Panc1 (cell line): ENCODE measurements at places on chromosomes 1 and 21. TPM values are rescaled to one million over a fixed set of nuclear protein-coding genes. Genes with fewer than 3 reads are reported as not detected.
A peak's percentile ranks its signal among the peaks of the same experiment; 100 is the strongest.

- H3K4me1 ChIP-seq, result peaks cover 14% of the 10 kb centered on the region
- no peak for DNase-seq
- no peaks in the 10 kb centered on the region for H3K27me3 ChIP-seq
- H3K4me3 ChIP-seq, result no peak overlapping the region
- H3K27ac ChIP-seq, result no peak overlapping the region
- H3K36me3 ChIP-seq, result no peaks in the 10 kb centered on the region
Observed at GRCh38 chr1:155073377-155074242, 5.0 kb upstream of the EFNA3 start.

- no peak overlapping the region for H3K4me3 ChIP-seq
- H3K4me1 ChIP-seq, result no peaks in the 10 kb centered on the region
- no peaks in the 10 kb centered on the region for H3K27me3 ChIP-seq
- H3K36me3 ChIP-seq, result no peaks in the 10 kb centered on the region
- DNase-seq, result no peak
Observed at GRCh38 chr1:56045062-56045461, 534.3 kb downstream of the PLPP3 start.

Gene KLF17
- not detected for total RNA-seq

GRCh38 chr1:94124538-94124937 is 3.6 kb upstream of the ABCA4 start:
- DNase-seq, result no peak
- no peak overlapping the region for H3K27ac ChIP-seq
- H3K4me3 ChIP-seq, result no peak overlapping the region
- no peaks in the 10 kb centered on the region for H3K36me3 ChIP-seq
- H3K27me3 ChIP-seq, result no peaks in the 10 kb centered on the region
- H3K4me1 ChIP-seq, result no peaks in the 10 kb centered on the region; the same call in 1 of the 2 replicates

Gene ATP6V1G3
- total RNA-seq, result not detected

- DNase-seq, result no peak
- no peak overlapping the region for H3K4me3 ChIP-seq
- H3K27ac ChIP-seq, result no peak overlapping the region
- no peaks in the 10 kb centered on the region for H3K36me3 ChIP-seq
- no peaks in the 10 kb centered on the region; the same call in 1 of the 2 replicates for H3K27me3 ChIP-seq
Observed at GRCh38 chr21:40128891-40129290, 261.7 kb downstream of the PCP4 start.

DNA sequence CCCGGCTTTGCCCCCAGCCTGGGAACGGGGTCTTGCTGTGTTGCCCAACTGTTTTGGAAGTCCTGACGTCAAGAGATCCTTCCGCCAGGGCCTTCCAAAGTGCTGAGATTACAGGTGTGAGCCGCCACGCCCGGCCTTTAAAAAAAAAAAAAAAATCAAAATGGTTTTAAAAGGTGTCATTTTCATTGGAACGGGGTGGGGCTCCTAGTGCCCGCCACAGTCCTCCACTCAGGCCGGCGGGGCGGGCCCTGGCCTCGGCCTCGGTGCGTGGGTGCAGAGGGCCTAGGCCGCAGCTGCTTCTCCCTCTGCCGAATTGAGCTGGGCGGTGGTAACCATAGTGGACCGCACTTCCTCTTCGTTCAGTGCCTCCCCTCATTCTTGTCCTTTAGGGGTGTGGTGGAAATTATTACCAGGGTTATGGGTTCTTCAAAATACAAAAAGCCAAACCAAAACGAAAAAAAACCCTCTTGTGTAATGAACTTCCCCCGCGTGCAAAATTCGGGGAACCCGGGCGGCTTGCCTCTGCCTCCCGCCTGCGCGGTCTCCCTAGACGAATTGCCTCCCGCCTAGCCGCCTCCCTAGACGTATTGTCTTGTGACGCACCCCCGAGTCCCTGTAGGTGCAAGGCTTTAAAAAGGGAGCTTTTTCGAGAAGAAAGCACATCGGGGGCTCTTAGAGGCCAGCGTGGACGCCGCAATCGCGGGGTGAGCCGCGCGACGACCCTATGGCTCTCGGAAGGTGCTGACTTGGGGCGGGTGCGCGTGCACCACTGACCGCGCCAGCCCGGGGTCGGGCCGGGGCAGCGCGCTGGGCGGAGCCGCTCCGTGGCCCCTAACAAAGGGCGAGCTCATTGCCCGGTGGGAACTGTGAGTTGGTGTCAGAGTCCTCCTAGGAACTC is 10.5 kb upstream of the SPEN start:
- no peaks in the 10 kb centered on the region for H3K36me3 ChIP-seq
- H3K27ac ChIP-seq, result peak overlapping the region; percentile 73
- no peaks in the 10 kb centered on the region for H3K27me3 ChIP-seq
- no peak for DNase-seq
- peaks cover 17% of the 10 kb centered on the region for H3K4me1 ChIP-seq
